ENCODE measurements at places on chromosomes 3 and 15.

GRCh38 chr3:41404582-41404981 is 205.3 kb downstream of the CTNNB1 start:
- DNase-seq = no peak

- peak; percentile 60 for DNase-seq
Measured at GRCh38 chr3:195250473-195251251, 20.3 kb downstream of the XXYLT1 start.

DNA sequence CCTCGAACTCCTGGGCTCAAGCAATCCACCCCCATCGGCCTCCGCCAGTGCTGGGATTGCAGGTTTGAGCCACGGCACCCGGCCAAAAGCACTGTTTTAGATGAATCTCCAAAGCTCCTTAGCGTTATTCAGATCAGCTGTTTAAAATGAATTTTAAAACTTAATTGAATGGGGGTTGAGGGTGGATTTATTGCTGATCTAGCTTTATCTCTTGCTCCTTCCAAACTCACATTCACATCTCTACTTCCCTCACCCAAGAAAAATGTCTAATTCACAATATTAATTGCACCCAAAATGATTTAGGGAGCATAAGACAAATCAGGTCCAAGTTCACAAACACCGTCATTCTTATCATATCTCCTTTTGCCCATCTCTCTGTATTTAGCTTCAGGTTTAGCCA is 89.8 kb downstream of the MEIS2 start:
- DNase-seq = no peak

DNA sequence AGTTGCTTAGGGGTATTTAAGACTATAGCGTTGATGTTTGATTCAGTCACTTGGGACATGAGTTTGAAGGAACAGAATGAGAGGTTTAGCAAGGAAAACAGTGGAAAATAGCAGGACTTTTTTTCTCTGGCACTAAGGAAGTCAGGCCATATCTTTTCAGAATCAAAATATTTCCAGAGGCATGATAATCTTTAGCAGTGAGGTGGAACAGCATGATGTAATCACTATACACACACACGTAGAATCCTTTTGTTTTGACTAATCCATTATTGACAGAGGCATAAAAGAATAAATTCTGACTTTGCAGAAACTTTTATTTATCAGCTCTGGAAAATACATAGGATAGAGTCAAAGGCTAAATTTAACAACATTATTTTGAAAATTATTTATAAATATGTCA is 174.1 kb downstream of the ZPLD1 start:
- no peak for DNase-seq

DNA sequence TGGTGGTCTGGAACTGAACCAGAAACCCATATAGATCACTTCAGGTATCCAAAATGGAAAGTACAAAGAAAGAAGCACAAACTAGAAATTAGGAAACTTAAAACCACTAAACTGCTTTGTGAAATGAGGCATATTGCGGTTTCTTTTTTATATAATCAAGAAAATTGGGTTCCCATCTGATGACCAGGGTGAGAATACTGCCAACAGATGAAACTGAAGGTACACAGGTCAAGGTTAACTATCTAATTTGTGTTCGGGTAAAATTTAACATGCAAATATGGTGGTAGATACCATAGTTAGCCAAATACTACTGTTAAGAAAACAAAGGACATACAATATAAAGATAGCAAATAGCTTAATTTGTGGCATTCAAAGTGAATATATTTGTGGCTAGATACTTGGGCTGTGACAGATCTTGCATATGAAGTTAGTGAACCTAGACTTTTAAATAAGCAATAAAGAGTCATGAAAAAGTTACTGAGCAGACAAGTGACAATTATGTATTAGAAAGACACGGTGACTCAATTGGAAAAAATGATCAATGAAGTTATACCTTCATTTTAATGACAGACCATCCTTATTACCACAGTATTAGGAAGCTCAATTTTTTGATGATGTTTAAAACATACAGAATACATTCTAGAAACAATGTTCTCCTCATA is 127.4 kb downstream of the NR2E3 start:
- DNase-seq = no peak

DNA sequence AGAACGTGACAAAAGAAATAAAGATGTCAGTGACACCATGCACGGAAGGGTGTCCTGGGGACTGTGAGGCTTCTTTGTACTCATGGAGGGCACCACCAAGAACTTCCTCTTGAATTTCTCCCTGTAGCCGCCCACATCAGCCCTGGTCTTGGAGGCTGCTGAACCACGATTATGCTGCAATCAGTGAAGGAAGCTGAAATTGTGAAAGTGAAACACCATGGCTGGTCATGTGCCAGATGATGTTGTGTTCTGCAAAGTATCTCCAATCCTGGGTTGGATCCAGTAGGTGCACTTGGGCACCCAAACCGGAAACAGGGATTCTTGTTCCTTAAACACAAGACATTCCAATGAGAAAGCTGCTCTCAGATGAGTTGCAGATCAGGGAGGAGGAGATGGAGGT is 104.4 kb upstream of the GOLGA6L6 start:
- DNase-seq = no peak

DNA sequence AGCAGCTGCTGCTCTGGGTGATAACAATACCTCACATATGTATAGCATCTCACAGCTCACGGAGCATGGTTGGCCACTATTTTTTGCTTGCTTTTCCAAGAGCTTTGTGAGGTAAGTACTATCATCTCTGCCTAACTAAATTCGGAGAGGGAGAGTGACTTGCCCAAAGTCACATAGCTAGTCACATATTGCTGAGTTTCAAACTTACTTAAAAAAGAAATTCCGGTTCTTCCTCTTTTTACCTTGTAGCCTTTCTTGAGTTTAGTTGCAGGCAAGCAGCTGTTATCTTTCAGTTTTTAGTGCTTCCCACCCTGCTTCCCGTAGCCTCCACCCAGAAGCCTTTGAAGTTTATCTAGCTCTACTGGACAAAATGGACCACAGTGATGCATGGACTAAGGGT is 309.2 kb downstream of the PDCD6IP start:
- no peak for DNase-seq

GRCh38 chr15:81199031-81199779 is 2.5 kb downstream of the IL16 start:
- DNase-seq = no peak

DNA sequence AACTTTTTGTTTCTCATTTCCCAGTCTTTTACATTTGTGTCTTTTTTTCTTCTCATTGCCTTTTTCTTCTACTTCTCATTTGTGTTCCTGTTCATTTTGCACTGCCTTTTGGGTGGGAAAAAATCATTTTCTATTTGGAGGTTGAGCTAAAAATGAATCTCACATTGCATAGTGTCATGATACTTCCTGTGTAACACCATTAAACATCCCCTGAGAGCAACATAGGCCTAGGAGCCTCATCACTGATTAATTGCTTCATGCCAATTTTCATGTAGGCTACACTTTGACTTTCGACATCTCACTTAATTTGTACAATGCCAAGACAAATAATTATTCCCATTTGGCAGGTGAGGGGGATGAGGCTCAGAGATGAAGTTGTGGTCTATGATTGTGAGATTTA is 279.2 kb downstream of the EDEM1 start:
- DNase-seq = no peak
